ENCODE measurements at places on chromosomes 1 and 21.

DNA sequence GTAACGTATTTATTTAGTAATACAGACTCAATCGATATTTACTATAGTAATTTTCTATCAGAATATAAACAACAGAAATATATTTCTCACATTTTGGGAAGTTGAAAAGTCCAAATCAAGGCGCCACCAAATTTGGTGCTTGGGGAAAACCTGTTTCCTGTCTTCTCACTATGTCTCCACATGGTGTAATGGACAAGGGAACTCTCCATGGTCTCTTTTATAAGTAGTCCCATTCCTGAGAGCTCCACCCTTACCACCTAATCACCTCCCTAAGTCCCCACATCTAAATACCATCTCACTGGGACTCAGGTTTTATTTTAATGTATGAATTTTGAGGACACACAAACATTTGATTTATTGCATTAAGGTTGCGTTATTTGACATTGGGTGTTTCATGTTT lies 848.0 kb downstream of the LTN1 start:
- DNase-seq, result no peak

- DNase-seq, result peak; percentile 77
These were observed 6.8 kb upstream of the BSDC1 start for GRCh38 chr1:32400876-32401631.

GRCh38 chr1:54767526-54767925 lies 3.2 kb upstream of the PARS2 start:
- no peak for DNase-seq

DNA sequence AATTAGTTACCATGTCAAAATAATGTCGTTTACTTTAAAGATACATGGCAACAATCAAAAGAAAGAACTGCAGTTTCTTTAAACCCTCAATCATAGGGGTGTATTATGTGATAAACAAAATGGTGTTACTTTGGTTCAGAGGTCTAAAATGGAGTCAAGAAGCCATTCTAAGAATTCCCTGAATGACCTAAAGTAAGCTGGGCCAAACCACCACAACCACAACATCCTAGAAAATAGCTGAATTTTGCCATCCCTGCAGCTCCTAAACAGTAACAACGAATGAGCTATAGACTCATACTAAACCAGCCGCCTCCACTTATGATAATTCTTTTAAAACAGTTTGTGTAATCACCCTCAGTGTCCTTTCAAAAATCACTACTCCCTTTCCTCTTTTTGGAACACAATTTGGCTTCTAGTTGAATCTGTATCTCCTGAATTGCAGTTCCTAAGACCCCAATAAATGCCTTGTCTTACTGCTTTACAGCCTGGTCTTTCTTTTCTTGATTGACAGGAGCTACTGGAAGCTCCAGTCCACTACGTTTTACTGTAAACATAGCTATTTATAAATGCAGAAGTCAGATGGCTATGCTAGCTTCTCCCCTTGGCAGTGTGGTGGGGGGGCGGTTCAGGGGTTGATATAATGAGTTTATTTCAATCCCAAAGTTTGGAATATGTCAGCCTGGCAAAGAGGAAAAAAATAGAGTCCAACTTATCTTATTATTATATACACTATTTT lies 84.3 kb downstream of the PLPPR4 start:
- DNase-seq, result no peak

DNA sequence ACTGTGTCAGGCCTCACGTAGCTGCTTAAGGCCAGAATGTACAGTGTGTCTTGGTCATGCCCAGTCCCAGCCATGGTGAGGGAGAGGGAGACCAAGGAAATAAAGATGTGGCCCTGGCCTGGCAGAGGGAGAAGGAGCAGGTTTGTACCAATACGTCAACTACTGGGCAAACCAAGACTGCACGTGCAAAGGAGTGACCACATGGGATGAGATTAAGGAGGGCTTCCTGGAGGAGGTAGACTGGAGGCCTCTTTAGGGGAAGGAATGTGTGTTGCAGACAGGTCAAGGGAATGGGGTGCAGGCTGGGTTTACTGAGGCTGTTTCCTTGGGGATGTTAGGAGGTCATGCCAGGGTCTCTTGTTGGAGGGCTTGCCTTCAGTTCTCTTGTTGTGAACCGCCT lies 7.8 kb downstream of the PLOD1 start:
- DNase-seq, result no peak

GRCh38 chr1:7320661-7321060 lies 450.4 kb upstream of the VAMP3 start:
- DNase-seq, result no peak

- no peak for DNase-seq
These were observed 46.8 kb upstream of the BARHL2 start for GRCh38 chr1:90763930-90764329.

DNA sequence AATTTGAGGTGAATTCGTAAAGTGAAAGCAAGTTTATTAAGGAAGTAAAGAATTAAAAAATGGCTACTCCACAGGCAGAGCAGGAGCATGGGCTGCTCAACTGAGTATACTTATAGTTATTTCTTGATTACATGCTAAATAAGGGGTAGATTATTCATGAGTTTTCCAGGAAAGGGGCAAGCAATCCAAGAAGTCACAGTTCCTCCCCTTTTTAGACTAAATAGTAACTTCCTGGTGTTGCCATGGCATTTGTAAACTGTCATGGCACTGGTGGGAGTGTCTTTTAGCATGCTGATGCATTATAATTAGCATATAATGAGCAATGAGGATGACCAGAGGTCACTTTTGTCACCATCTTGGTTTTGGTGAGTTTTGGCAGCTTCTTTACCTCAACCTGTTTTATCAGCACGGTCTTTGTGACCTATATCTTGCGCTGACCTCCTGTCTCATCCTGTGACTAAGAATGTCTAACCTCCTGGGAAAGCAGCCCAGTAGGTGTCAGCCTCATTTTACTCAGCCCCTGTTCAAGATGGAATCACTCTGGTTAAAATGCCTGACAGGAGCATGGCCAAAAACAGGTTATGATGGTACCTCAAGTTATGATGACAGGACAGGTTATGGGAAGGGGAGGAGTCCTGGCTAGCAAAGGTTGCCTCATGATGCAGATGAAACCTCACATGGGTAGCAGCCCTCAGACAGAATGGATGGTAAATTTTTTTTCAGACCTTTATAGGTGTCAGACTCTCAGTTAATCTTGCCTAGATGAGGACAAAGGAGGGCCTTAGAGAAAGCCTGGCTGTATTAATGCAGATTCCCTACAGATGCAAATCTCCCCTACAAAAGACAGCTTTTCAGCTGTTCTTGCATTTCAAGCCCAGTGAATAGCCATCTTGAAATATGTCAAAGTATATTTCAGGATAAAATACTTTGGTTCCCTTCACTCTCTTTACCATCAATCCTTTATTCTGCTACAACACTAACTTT lies 49.7 kb downstream of the SIPA1L2 start:
- no peak for DNase-seq

- DNase-seq, result no peak
These were observed 23.6 kb upstream of the DNM3 start for GRCh38 chr1:171817511-171818265.

DNA sequence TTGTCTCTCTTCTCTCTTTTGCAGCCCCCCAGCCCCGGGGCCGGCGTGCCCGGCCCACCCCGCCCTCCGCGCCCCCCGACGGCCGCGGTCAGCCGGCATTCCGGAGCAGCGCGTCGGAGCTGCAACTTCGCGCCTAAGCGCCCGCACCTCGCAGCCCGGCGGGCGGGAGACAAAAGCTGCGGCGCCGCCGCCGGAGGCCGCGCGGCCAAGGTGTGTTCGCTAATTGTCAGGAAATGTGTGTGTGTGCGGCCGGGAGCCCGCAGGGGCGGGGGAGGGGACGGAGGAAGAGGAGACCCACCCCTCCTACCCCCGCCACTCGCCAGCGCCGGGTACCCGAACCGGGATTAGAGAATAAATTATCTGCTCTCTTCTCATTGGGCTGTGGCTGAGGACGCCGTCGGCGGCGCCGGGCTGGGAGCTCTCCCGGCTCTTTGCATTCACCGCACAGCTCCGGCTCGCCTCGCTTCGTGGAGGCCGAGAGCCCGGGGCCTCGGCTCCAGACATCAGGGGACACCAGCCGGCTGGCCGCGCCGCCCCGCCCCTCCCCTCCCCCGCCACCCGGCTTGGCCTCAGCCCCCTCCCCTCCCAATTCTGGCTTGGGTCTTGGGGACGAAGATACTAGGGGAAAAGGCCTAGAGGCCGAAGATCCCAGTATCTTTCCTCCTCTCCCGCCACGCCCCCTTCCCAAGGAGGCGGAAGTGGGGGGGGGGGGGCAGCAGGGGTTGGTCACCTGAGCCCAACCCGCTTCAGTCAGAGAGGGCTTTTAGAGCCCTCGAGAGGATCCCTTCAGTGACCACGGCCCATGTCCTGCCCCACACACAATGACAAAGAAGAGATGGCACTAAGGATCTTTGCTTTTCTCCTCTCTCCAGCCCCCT lies 1.3 kb upstream of the BLACAT1 start:
- DNase-seq, result no peak

DNA sequence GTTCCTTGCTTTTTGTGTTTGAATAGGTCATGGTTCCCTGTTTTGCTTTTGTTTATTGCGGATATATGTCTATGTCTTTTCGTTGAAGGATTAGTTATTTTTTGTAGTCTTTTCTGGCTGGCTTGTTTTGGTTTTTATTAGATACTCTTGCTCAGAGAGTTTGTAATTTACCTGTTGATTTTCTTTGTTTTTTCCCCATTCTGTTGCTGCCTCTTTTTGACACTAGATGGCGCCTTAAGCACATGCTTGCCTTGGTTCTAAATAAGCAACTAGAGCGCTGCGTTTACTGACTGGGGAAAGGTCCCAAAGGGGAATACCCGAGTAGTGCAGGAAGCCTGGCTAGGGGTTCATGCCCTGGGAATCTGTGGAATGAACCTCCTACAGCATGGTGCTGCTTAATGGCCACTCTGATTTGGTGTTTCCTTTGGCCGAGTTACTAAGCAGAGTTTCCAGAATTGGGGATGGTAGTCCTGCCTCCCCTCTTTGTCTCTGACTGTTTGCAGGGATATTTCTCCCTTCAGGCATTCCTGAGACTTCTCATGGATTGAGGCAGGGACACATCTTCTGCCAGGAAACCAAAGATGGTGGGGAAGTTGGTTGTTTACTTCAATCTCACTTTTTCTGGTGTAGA lies 143.2 kb downstream of the PTPRU start:
- DNase-seq, result peak; percentile 74

- no peak for DNase-seq
These were observed 60.1 kb downstream of the C4BPA start for GRCh38 chr1:207164086-207164485.

GRCh38 chr21:34796518-34797200 lies 127.9 kb downstream of the CLIC6 start:
- no peak for DNase-seq

GRCh38 chr1:114154963-114155322 lies 1.3 kb upstream of the SYT6 start:
- DNase-seq, result no peak

DNA sequence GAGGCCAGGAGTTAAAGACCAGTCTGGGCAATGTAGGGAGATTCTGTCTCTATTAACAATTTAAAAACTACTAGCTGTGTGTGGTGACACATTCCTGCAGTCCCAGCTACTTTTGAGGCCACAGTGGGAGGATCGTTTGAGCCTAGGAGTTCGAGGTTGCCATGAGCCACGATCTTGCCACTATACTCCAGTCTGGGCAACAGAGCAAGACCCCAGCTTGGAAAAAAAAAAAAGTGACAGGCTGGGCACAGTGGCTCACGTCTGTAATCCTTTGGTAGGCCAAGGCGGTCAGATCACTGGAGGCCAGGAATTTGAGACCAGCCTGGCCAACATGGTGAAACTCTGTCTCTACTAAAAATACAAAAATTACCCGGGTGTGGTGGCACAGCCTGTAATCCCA lies 26.8 kb downstream of the HP1BP3 start:
- no peak for DNase-seq

DNA sequence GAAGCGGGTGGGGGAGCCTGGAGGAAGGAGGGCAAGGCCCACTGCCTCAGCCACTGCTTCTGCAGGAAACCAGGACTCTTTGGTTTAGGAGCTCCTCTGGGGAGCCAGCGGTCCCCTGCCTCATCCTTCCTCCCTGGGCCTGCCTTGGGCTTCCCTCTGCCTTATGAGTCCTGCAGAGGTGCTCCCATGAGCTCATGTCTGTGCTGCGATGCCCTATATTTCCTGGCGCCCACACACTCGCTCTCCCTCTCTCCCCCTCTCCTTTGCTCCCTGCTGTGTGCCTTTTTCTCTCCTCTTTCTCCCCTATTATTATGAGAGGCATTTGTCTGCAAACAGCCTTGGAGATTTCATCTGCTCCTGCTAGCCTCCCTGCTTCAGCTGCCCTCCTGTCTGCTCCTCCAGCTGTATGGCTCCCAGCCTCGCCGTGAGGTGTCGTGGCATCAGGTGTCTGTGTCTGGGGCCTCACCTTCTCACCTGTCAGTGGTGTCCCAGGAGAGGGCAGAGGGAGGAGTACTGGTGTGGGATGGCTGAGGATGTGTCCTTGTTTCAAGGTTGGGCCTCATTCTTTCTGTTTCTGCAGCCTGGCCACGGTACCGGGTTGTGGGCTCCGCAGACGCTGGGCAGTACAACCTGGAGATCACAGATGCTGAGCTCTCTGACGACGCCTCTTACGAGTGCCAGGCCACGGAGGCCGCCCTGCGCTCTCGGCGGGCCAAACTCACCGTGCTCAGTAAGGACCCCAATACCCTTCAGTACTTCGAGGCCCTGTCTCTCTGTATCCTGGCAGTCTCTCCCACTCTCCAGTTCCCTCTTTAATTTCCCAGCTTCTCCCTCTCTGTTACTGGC lies 84.2 kb downstream of the KIRREL1 start:
- DNase-seq, result no peak

DNA sequence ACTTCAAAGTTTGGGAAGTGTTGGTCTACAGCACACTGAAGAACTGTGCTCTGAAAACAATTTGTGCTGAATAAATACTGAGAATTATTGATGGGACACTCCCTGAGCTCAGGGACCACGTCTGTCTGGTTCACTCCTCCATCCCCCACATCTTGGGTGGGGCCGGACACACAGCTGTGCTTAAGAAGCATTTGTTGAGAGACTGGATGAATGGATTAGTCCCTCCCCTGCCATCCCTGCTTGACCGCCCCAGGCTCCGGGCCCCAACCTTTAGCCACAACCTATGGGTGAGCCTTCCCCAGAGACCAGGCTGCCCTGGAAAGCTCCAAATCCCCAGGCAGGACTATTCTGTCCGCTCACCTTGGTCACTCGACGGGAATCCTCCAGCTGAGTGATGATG lies 7.5 kb downstream of the TRIM63 start:
- no peak for DNase-seq

GRCh38 chr1:116951200-116951935 lies 41.7 kb downstream of the PTGFRN start:
- DNase-seq, result no peak

- no peak for DNase-seq
These were observed 146.3 kb upstream of the PKN2 start for GRCh38 chr1:88537787-88538186.

DNA sequence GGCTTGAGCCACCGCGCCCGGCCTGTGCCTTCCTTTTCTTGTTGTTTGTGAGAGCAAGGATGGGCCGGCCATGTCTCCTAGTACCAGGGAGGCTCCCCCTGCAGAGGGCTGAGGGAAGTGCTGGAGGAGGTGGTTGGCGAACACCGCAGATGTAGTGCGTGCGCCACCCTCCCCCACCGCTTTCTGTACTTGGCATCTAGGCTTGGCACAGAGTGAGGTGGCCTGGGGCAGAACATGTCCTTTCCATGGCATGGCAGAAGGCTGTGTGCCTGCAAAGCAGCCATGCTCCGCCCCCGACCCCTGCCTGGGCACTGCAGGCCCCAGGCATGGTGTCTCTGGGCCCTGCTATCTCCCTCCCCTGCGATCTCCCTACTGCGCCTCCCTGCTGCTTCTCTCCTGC lies 30.7 kb downstream of the ALPL start:
- no peak for DNase-seq

Measured in iPS DF 6.9 (cell line).